ENCODE measurements at places on chromosomes 3 and 15.

DNA sequence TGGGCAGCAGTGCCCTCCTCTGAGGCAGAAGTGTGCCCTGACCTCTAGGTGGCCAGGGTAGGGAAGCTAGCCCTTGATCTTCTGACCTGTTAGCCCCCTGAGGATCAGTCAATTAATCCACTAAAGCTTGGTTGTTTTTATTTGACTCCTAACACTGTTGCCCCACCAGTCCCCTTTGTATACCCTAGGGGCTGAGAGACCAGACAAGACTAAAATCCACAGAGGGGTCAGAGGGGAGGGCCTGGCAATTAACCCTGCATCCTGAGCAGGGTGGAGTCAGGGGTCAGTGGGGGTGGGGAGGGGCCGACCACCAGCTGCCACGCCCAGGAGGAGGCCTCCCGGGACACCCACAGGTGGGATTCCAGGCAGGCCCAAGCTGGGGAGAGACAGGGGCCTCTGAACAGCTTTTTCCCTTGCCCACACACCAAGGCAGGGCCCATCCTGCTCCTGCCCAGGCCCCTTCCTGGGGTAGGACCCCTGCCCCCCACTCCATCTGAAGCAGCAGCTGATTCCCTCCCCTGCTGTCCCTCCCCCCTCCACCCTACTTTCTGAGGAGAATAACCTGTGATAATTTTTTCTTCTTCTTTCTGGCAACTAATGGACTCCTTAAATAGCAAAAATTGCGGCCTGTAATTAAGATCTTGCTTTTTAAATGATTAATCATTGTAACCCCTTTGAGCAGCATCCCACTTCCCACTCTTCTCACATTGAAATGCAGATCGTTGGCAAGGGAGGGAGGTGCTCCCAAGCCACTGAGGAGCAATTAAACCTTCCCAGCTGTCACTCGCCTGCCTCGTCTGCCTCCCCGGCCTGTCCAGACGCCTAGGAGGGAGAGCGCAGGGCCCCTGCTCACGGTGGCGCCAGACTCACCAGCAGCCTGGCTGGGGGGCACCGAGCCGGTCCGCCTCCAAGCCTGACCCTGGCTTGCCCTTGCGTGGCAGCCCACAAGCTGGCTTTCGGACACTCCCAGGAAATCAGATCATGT is 51.9 kb downstream of the RHCG start:
- no peak for DNase-seq

- no peak for DNase-seq
Measured at GRCh38 chr3:126155819-126156218, 24.6 kb downstream of the ALDH1L1 start.

GRCh38 chr3:72309661-72310418 is 524.9 kb upstream of the PROK2 start:
- DNase-seq, result no peak

- no peak for DNase-seq
Measured at GRCh38 chr15:62279041-62279440, 114.0 kb upstream of the C2CD4B start.

DNA sequence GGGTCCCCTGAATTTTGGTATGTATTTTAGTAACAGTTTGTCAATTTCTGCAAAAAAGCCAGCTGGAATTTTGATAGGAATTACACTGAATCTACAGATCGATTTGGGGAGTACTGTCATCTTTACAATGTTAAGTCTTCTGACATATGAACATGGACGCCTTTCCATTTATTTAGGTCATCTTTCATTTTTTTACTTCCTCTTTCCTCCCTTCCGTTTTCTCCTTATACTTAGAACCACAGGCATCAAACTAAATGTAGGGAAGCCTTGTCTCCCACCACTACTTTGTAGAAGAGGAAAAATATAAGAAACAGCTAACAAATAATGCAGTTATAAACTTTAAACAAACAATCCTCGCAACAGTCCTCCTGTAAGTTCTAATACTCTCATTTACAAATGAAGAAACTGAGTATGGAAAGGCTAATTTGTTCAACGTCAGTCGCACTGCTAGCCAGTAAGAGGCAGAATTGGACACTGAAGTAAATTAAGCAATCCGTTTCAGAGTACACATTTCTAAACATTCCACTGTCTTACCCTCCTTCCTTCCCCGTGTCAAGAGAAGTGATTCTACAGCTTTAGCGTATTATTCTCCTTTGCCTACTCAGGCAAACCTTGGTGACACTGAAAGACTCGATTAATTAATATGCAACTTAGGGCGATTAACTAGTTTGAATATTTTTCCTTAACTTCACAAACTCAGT is 25.6 kb downstream of the RHOA start:
- DNase-seq, result no peak

DNA sequence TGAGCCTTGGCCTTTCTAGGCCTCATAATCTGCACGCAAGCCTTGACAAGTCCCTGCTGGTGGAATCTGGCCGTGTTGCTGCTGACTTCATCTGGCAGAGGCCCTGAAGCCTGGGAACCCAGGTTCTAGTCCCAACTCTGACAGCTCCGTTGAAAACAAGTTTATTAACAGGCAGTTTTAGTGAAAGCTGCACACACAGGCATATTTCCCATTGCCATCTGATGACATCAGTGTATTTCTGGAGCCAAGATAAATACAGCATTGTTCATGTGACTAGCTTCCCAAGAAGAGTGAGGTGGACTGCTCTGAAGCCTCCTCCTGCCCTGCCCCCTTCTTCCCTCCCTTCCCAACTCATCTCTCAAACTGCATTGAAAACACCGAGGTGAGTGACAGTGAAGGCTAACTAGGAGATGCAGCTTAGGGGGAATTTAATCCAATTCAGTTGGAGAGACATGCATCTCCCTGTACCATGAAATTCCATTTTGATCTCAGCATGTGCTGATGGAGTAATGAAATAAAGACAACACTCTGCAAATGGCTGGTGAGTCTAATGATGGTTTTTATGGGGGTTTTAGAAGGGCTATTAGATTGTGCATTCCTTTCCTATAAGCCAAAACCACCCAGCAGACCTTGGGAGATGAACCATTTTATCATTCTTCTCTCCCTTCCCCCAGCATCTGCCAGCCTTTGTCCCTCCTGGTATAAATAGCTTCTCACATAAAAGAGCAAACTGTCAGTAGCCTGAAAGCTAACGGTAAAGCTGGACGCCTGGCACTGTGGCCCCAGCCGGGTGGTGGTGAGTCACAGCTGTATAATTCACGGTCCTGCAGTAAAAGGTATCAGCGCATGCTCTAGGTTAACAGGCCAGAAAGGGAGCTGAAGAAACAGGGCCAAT is 38.0 kb downstream of the PRICKLE2 start:
- DNase-seq, result no peak

DNA sequence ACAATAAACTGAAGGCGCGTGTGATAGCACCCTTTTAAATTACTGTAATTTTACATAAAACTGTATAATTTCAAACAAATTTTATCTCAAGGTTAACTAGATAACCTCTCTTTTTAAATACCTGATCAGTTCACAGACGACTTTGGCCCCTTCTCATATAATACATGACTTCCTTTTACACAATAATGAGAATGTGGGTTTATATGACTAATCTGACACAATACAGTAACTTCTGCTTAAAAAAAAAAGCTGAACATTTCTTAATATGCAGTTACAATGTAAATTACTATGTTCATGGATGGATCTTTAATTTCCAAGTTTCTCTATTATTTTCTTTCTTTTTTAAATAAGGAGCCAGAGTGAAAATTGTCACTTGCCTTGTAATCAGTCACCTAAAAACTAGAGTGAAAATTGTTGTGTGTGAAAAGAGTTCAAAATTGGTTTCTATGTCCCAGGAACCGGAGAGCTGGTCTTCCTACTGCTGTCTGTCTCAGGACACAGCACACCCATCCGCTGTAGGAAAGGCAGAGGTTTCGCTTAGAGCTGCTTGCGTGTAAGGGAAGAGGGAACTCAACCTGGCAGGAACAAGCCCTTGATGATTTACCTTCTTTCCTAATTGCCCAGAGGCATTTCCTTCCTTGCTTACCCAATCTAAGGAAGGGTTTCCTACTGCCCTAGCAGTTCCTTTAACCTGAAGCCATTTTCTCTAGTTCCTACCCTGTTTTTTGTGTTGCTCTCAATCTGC is 33.3 kb downstream of the PLD1 start:
- DNase-seq, result no peak

GRCh38 chr3:47540281-47540680 is 26.8 kb upstream of the ELP6 start:
- DNase-seq, result no peak

- DNase-seq, result no peak
Measured at GRCh38 chr3:81198216-81198615, 563.2 kb downstream of the GBE1 start.

GRCh38 chr15:40232625-40233070 is 6.2 kb upstream of the PAK6 start:
- DNase-seq, result no peak

DNA sequence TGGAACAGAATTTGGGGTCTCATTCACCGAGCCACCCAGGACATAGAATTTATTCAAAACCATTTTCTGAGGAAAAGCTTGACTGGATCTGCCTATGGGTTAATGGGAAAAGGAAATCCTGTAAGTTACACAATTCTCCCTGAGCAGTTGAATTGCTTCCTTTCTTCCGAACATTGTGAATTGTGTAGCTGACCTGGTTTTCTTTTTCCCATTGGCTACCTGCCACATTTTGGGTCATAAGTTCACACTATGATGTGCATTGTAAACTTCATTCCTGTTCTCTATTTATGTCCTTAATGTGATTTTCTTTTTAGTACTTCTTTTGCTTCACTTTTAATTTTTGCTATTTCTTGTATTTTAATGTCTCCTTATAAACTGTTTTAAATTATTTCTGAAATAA is 386.0 kb upstream of the LRRC3B start:
- no peak for DNase-seq

GRCh38 chr3:136819392-136819730 is 435 bp downstream of the SLC35G2 start:
- DNase-seq, result no peak

- no peak for DNase-seq
Measured at GRCh38 chr3:193345431-193345830, 33.1 kb downstream of the ATP13A5 start.

GRCh38 chr3:70072180-70072579 is 72.6 kb downstream of the SAMMSON start:
- no peak for DNase-seq

DNA sequence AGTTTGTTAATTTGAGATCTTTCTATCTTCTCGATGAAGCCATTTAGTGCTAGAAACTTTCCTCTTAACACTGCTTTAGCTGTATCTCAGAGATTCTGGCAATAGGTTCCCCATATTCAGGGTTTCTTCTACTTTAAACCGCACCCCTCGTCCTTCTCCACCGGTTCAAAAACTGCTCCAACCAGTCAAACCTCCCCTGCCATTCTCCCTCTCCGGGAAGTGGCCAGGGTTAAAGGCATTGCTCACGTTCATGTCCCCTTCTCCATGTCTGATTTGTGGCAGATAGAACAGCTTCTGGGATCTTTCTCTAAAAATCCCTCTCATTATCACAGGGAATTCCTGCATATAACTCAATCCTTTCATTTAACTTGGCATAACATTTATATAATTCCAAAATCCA is 14.4 kb downstream of the ALDH1L1 start:
- DNase-seq, result no peak

DNA sequence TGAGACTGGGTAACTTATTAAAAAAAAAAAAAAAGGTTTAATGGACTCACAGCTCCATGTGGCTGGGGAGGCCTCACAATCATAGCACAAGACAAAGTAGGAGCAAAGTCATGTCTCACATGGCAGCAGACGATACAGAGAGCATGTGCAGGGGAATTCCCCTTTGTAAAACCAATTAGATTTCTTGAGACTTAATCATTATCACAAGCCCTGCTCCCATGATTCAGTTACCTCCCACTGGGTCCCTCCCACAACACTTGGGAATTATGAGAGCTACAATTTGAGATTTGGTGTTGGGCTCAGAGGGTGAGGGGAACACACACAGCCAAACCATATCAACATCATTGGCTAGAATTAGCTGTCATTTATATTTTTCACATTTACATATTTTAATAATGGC is 221.0 kb downstream of the RSRC1 start:
- no peak for DNase-seq

DNA sequence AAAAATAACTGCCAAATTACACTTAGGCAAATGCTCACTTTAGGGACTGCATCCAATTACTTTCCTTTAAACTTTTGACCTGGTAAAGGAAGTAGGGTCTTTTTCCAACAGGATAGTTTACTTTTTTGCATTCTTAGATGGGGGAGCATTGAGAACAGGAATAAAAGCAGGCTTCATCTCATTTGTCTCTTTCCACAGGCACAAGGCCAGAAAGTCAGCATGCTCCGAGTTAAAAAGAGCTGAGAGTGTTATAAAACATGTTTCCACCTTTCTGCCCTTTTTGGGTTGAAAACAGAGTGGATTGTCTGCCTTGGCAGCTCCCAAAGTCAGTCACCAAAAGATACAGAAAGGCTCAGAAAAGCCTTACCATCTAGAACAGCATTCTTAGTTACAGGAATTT is 404.9 kb upstream of the ALCAM start:
- DNase-seq, result no peak

- DNase-seq, result no peak
Measured at GRCh38 chr15:85407421-85408269, 27.2 kb downstream of the AKAP13 start.

- DNase-seq, result no peak
Measured at GRCh38 chr3:77835921-77836320, 796.0 kb downstream of the ROBO2 start.

DNA sequence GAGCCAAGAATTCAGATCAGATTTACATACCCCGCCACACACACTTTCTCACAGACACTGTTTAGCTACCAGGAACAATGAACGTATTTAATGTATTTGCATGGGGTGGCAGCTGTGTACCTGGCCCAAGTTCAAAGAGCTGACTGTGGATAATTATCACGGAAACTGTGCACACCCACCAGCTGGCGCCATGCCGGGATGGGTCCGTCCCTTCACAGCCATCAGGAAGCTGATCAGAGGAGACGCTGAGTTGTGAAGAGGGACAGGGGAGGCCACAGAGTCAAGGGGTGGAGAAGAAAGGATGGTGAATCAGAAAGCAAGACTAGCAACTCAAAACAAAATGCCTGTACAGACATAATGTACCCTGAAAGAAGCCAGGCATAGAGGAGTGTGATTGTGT is 13.1 kb upstream of the PLA2G4D start:
- peak; percentile 27 for DNase-seq

- DNase-seq, result no peak
Measured at GRCh38 chr15:28459279-28459678, 73.5 kb downstream of the GOLGA8G start.

GRCh38 chr3:175434561-175434960 is 575.4 kb downstream of the NAALADL2 start:
- DNase-seq, result no peak

- DNase-seq, result no peak
Measured at GRCh38 chr3:123733805-123734526, 149.1 kb upstream of the HACD2 start.

- DNase-seq, result no peak
Measured at GRCh38 chr15:26421065-26421464, 351.8 kb downstream of the GABRB3 start.

GRCh38 chr3:124764746-124765145 is 34.5 kb downstream of the UMPS start:
- no peak for DNase-seq
